ENCODE measurements at places on chromosomes 5 and 9. TPM values are rescaled to one million over a fixed set of nuclear protein-coding genes. Genes with fewer than 3 reads are reported as not detected.

The DEPDC1B gene
- total RNA-seq, result 1.6 TPM

The OLFML2A gene
- total RNA-seq, result 4.6 TPM

The ST8SIA4 gene
- 6.9 TPM for total RNA-seq

The GRXCR2 gene
- not detected for total RNA-seq

The OR4F3 gene
- not detected for total RNA-seq

The SPATA9 gene
- total RNA-seq, result not detected

The HSPB3 gene
- total RNA-seq, result not detected

The HAVCR1 gene
- total RNA-seq, result not detected

The INSL4 gene
- not detected for total RNA-seq

The CARTPT gene
- total RNA-seq, result not detected

The IFNA5 gene
- 0.09 TPM for total RNA-seq

The ESM1 gene
- 125 TPM for total RNA-seq

The SHB gene
- 21.0 TPM for total RNA-seq

The STPG3 gene
- not detected for total RNA-seq

The LCN15 gene
- total RNA-seq, result not detected

The JAKMIP2 gene
- not detected for total RNA-seq

The DCTN3 gene
- total RNA-seq, result 80.4 TPM

The PCDHGA6 gene
- total RNA-seq, result 2.4 TPM
